ENCODE measurements at places on chromosomes 16 and 17.

GRCh38 chr16:473046-474043 lies 47.9 kb downstream of the RAB11FIP3 start:
- DNase-seq: no peak

DNA sequence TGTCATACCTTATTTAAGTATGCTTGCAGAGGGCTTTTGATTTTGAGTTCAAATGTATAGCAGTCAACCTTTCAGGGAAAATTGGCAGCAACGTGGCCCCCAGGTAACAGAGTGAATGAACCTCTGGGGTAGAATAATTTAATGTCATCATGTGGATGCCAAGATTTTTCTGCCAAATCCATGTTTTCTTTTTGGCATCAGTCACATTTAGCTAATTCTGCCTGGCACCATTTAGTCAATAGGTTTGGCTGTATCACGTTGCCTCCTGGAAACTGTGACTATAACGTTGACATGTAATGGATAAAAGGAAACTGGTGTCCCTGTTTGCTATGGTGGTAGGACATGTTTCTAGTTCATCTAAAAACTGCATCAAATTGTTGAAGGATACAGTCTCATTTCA lies 115.5 kb downstream of the HS3ST2 start:
- no peak for DNase-seq

- no peak for DNase-seq
Measured at GRCh38 chr17:2542456-2542855, 30.8 kb upstream of the METTL16 start.

DNA sequence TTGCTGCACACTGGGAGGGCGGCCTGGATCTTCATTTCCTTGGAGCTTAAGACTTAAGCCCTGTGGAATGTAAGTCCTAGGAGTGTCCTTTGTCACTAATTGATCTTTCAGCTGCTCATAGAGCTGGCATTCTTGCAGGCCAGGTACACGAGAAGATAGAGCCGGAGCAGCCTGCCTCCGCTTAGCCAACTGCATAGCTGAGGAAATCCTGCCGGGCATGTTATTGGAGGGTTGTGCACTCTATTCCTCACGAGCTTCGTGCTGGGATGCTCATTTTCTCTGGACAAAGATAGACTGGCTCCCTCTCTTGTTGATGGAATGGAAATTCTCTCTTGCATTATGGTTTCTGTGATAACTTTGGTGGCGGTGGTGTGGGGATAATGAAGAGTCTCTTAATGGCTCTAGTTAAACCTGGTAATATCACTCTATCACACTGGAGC lies 76.9 kb downstream of the RPA1 start:
- DNase-seq: no peak

DNA sequence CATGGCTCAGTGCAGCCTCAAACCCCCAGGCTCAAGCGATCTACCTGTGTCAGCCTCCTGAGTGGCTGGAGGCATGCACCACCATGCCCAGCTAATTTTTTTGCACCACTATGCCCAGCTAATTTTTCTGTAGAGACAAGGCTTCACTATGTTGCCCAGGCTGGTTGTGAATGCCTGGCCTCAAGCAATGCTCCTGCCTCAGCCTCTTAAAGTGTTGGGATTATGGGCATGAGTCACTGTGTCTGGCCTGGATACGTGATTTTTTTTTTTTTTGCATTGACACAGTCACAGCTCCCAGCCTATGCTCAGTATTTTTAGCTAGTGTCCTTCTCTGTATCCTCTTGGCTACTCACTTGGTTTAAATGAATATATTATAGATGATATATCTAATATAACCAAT lies 377.0 kb upstream of the TNRC6C start:
- no peak for DNase-seq

GRCh38 chr16:6827267-6827666 lies 505.4 kb upstream of the RBFOX1 start:
- DNase-seq: no peak

GRCh38 chr16:85033171-85033570 lies 5.6 kb downstream of the KIAA0513 start:
- no peak for DNase-seq

- DNase-seq: no peak
Measured at GRCh38 chr16:62130101-62130500, 93.9 kb upstream of the CDH8 start.

- DNase-seq: peak; percentile 77
Measured at GRCh38 chr17:47949197-47949759, 7.9 kb downstream of the PNPO start.

GRCh38 chr17:39026980-39027451 lies 59.8 kb upstream of the FBXO47 start:
- peak; percentile 68 for DNase-seq

- DNase-seq: no peak
Measured at GRCh38 chr17:3915995-3916696, at the start of gene P2RX1. Gene P2RX1, minus strand, starts transcription at chr17:3916465. Its CDS starts 240 bp downstream, at chr17:3916225.

GRCh38 chr16:6258056-6258455 lies 1074.6 kb upstream of the RBFOX1 start:
- no peak for DNase-seq

DNA sequence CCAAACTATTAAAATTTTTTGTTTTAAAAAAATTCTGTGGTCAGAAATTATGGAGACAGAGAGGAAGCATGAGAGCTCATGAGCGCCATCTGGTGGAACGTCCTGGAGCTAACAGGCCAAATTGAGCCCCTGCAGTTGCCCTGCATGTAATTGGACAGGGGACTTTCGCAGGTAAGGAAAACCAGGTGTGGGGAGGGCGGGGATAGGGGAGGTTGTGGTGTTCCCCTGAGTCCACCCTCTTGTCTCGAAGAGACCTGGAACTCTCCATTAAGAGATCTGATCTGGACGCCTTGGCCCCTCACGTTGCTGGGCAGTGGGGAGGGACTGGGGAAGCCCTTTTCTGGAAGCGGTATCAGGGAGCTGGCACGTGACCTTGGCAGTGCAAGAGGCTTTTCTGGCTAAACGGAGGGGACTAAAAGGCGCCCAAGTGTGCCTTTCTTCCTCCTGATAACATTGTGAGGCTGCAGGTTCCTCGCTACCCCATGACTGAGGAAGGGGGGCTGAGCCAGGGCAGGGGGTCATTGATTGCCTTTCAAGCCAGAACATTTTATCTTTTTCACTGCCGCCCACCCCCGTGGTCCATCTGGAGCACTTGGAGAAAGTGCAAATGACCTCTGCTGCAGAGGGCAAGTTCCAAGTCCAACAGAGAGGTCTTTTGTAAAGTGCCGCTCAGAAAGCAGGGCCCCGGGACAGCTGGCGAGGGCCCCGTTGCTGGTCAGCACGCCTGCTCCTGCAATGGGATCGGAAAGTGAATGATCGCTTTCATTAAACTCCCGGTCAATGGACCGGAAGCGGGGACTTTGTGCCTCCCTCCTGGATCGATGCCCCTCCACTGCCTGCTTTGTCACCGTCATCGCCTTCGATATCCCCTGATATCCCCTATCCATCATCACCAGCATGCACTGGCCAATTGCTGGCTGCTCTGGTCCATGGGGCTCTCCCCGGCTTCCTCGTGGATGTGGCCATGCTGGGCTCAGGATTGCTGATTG lies 18.4 kb downstream of the PDILT start:
- peak; percentile 62 for DNase-seq

DNA sequence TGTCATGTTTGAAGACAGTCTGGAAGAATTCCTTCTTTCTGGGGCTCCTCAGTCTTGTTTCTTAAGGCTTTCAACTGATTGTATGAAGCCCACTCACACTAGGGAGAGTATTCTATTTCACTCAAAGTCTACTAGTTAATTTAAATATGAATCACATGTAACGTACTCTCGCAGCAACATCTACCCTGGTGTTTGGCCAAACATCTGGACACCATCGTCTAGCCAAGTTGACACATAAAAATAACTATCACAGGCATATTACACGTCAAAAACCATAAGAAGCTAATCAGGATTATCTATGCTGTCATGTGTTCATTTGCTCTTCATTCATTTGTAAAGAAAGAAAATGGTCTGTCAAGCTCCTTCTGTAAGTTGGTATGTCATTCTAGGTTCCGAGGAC lies 787.4 kb downstream of the KCNJ2 start:
- DNase-seq: no peak

GRCh38 chr17:31074772-31075555 lies 19.8 kb upstream of the NF1 start:
- DNase-seq: no peak

- no peak for DNase-seq
Measured at GRCh38 chr16:4135537-4135936, 19.3 kb upstream of the ADCY9 start.

DNA sequence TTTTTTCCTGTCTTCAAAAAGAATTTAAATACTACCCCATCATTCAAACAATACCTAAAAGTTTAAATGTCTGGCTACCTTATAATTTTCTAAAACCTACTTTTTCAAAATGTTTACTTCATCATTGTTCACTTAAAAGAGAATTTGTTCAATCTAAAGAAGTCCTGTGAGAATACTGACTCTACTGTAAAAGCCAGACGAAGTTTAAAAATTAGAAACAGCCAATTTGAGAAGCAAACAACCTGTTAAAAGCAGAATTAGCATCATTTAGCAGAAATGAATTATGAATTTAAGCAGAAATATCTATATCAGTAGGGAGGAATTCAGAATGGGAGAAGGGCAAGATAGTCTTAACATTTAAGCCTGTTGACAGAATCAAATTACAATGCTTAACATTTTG lies 2.1 kb downstream of the SKA2 start:
- no peak for DNase-seq

DNA sequence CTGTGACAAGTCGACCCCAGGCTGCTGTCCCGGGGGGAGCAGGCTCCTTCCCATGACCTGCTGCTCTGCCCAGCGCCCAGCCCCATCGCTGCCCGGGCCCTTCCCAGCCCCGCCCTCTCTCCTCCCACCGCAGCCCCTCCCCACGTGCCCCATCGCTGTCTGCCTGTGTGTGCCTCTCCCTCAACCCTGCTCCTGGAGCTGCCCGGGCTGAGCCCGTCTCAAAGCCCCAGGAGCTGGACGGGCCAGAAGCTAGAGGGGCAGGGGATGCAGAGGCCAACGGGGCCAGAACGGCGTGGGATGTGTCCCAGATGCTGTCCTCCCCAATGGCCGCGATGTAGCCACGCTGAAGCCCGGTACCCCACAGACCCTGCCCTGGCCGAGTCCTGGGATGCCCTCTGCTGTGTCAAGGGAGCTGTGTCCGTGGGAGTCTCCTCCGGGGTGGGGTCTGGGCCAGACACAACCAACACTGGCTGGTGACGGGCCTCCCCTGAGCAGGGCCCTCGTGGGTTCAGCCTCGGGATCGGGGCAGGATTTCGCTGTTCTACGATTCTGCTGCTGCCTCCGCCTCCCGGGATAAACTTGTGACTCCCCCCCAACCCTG lies 118.2 kb upstream of the ZNF750 start:
- no peak for DNase-seq

DNA sequence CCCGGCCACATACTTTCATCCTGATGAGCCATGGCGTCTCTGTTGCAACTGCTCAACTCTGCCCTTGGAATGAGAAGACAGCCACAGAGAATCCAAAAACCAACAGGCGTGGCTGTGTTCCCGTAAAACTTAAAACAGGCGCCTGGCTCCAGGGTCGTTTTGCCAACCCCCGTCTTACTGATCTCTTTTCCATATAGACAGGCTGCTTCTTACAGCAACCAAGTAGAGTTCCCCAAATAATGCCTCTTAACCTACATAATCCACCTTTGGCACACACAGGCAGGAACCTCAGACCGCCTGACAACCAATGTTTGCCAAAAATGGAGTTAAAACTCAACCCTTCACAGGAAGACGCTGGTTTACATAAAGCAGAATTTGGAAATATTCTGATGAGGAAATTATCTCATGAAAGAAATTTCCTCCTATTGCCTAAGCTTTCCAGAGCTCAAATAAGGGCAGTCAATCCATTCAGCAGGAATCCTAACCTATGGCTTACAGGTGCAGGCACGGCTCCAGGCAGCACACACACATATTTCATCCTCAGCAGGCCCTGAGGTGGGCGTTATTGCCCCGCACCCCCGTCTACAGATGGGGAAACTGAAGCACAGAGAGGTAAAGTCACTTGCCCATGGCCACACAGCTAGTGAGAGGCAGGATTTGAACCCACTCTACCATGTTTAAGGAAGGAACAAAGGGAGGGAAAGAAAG lies 35.8 kb downstream of the LITAF start:
- no peak for DNase-seq

GRCh38 chr17:5687646-5688045 lies 103.3 kb upstream of the NLRP1 start:
- no peak for DNase-seq

DNA sequence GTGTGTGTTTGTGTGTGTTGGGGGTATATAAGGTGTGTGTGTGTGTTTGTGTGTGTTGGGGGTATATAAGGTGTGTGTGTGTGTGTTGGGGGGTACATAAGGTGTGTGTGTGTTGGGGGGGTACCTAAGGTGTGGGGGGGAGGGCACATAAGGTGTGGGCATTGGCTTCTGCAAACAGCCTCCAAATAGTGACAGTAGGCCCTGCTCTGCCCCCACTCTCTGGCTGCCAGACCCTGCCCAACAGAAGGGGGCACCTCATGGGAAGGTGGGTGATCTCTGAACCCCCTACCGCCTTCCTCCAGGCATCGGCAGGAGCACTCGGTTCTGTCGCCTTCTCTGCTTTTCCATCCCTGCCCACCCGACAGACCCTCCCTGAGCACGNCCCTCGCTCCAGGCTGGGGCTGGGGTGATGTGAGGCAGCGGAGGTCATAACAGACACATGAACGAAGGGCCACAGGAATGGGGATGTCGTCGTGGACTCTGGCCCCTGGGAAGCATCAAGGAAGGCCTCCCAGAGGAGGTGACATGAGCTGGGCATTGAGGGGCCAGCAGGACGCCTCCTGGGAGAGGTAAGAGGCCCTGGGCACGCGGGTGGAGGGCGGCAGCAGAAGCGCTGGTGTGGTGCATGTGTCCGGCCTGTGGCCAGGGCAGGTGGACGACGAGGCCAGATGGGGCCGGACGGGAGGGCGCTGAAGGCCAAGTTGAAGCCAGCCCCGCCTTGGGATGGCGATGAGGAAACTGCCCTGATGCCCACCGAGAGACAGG lies 136.6 kb upstream of the RPH3AL start:
- DNase-seq: no peak

GRCh38 chr17:16129441-16130205 lies 85.7 kb downstream of the NCOR1 start:
- no peak for DNase-seq

DNA sequence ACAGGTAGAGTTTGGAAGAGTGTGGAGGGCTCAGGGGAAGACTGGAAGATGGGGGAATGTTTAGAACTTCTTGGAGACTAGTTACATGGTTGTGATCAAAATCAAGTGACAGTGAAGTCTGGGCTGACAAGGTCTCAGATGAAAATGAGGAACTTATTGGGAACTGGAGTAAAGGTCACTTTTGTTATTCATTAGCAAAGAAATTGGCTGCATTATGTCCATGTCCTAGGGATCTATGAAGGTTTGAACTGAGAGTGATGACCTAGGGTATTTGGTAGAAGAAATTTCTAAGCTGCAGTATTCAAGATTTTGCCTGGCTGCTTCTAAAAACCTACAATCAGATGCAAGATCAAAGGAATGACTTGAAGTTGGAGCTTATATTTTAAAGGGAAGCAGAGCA lies 747.1 kb downstream of the KCNJ2 start:
- DNase-seq: no peak

- no peak for DNase-seq
Measured at GRCh38 chr17:65436871-65437270, 124.6 kb downstream of the AXIN2 start.

Data from NCI-H345 (cell line).